ENCODE measurements at places on chromosomes 13 and 19.
A peak's percentile ranks its signal among the peaks of the same experiment; 100 is the strongest.

- no peak for DNase-seq
Measured at GRCh38 chr13:79497064-79497463, 16.1 kb downstream of the NDFIP2 start.

- DNase-seq, result no peak
Measured at GRCh38 chr19:32130332-32130731, 215.1 kb upstream of the ZNF507 start.

GRCh38 chr19:48152551-48152950 lies 17.6 kb downstream of the LIG1 start:
- no peak for DNase-seq

DNA sequence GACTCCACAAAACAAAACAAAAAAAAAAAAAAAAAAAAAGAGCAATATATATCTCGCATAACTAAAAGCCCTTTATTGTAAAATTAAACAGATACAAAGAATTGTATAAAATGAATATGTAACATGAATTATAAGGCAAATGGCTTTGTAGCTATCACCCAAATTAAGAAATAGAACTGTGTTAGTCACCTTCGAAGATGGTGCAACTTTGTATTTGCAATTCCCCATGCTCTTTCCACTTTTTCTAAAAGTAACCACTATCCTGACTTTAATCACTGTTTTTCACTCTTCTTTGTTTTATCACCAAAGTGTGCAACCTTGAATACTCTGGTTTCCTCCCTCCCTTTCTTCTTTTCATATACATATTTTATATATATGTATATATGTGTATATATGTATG lies 57.1 kb upstream of the HTR2A start:
- DNase-seq, result no peak

GRCh38 chr13:35567406-35567980 lies 91.0 kb upstream of the MAB21L1 start:
- no peak for DNase-seq

DNA sequence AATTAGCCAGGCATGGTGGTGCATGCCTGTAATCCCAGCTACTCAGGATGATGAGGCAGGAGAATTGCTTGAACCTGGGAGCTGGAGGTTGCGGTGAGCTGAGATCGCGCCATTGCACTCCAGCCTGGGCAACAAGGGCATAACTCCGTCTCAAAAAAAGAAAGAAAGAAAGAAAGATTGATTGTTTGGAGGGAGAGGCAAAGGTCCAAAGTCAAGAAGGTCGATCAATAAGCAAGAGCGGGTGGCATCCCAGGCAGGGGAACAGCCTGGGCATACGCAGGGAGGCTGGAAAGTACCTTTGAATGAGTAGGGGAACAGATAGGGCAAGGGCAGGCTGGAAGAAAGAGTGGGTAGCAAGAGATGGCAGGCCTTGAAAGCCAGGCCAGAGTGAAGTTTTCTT lies 11.9 kb upstream of the APOC4 start:
- no peak for DNase-seq

DNA sequence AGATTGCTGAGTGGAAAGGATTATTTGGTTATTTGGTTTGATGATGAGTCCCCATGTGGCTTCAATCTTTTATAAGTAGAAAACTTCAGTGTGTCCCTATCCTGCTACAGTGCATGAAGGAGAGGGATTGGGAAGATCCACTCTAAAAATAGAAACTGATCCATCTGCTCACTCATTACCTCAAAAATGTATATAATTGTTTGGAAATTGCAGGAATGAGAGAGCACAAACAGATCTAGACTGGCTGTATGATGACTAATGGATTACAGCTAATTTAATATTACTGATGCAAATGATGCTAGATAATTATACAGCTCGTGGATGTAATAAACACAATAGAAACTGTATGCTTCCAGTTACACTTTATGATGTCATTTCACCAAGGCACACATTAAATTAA lies 625.3 kb upstream of the PRR20A start:
- DNase-seq, result no peak

DNA sequence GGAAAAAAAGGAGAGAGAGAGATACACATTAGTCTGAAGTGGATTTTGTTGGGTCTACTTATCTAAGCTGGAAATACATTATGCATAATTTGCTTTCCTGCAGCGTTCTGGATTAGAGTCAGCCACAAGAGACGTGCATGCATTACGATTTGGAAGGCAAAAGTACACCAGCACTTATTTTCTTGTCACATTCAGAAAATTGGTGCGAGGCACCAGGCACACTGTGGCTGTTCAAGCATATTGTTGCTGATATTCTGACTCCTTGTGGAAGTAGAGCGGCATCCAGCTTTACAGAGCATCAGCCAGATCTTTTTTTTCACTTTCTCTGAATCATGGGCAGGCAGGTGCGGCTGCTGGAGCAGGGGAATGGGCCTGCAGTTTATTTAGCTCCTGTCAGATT lies 905.6 kb upstream of the SPRY2 start:
- DNase-seq, result no peak

DNA sequence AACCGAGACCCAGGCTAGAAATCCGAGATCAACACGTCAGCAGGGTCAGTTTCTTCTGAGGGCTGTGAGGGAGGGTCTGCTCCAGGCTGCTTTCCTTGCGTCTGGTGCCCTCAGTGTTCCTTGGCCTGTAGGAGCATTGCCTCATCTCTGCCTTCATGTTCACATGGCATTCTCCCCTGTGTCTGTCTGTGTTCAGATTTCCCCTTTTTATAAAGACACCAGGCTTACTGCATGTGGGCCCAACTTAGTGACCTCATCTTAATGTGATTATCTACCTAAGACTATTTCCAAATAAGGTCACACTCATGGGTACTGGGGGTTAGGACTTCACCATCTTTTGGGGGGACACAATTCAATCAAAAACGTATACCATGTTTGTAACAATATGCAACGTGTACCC lies 57.2 kb upstream of the C1QTNF9 start:
- no peak for DNase-seq

- no peak for DNase-seq
Measured at GRCh38 chr13:113637262-113638160, 20.5 kb downstream of the ATP4B start.

DNA sequence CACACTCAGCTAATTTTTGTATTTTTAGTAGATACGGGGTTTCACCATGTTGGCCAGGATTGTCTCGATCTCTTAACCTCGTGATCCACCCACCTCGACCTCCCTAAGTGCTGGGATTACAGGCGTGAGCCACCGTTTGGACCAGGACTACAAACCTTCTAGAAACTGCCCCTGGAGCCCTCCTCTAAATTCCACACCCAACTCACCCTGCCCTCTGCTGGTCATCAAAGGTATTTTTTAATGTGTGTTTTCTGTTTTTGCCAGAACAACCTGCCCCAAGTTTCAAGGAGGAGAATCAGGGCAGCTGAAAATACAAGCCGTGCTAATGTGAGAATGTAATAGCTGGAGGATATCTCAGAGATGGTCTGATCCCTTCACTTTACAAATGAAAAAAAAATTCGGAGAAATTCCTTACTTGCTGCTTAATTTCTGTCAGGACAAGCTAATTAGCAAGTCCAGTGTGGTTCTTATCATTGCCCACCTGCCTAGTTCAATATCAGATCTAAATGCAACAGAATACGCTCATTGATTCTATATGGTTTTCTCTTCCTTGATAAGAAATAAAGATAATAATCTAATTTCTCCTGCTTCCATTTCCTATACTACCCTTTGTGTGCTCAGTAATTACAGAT lies 4.1 kb downstream of the ATP8A2 start:
- no peak for DNase-seq

DNA sequence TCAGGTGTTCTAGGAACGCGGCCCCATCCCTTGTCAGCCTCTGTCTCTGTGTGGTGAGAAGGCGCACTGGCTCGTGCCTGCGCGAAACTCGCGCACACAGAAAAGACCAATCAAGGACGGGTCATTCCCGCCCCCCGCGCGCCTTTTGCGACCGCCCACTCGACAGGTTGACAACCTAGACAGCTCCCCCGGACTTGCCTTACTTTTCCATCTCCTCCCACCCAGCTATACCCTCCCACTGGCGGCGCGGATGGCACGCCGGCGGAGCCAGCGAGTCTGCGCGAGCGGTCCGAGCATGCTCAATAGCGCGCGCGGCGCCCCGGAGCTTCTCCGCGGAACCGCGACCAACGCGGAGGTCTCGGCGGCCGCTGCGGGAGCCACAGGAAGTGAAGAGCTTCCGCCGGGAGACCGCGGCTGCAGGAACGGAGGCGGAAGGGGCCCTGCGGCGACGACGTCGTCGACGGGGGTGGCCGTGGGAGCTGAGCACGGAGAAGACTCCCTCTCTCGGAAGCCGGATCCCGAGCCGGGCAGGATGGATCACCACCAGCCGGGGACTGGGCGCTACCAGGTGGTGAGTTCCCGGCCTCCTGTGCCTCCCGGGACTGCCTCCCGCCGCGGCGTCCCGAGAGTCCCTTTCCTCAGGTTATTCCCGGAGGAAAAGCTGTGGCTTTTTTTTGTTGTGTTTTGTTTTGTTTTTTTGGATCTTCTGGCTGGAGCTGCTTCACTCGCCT lies at the start of gene NDFIP2:
Gene NDFIP2, plus strand, starts transcription at position 202 of the 731 bp plus-strand sequence. Its CDS starts 49 bp downstream, at position 251.
- peak; percentile 11 for DNase-seq

- no peak for DNase-seq
Measured at GRCh38 chr19:53047379-53047778, 2.8 kb downstream of the ERVV-2 start.

DNA sequence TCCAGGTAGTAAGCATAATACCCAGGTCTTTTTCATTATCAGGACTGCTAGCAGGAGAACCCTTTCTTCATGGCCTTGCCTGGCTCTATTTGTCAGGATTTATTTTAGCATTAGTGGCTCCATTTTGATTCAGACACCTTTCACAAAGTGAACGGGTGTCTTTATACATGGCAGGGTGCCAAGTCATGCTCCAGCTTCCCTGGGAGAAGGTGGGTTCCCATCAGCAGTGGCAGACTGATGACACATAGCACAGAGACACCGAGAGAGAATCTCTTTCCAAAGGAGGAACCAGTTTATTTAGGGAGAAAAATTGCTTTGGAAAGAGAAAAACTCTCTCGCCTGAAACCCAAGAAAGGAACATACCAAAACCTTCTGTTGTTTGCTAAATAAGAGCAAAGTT lies 135.3 kb upstream of the TMTC4 start:
- DNase-seq, result no peak

DNA sequence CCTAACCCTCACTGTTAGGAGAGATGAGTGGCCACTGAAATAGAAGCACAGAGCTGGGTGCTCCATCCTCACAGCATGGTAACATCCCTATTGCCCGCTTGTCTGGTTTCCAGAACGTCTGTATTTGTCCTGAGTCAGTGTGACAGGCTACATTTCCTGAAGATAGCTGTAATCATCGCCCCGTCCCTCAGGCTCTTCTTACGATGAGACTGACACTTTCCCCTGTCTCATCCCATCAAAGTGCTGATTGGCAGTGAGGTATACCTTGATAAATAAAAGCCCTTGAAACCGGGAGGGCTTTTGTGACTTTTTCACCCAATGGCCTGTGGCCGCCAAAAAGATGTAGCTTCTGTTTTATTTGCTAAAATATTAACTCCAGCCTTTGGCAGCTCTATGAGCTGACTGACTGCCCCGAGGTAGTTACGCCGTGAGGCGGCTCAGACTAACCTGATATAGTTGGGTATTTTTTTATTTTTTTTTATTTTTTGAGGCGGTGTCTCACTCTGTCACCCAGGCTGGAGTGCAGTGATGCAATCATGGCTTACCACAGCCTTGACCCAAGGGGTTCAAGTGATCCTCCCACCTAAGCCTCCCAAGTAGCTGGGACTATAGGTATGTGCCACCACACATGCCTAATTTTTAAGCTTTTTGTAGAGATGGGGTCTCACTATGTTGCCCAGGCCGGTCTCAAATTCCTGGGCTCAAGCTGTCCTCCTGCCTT lies 5.7 kb upstream of the LRRC4B start:
- no peak for DNase-seq

DNA sequence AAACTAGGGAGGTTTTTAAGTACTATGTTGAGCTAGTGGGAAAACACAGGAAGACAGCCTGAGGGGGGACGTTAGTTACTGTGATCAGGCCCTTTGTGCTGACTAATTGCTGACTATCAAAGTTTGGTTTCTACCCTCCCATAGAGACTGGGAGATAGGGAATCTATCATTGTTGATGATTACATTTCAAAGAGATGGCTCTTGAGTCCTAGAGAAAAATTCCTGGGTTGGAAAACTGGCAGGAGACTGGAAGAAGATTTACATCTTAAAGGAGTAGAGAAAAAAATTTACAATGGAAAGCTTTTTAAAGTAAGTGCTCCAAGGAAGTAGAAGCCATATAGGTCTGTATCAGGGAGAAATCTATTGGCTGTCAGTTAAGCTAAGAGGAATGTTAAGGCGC lies 522.0 kb upstream of the KLHL1 start:
- no peak for DNase-seq

- DNase-seq, result no peak
Measured at GRCh38 chr13:83839146-83839545, 43.1 kb downstream of the SLITRK1 start.

DNA sequence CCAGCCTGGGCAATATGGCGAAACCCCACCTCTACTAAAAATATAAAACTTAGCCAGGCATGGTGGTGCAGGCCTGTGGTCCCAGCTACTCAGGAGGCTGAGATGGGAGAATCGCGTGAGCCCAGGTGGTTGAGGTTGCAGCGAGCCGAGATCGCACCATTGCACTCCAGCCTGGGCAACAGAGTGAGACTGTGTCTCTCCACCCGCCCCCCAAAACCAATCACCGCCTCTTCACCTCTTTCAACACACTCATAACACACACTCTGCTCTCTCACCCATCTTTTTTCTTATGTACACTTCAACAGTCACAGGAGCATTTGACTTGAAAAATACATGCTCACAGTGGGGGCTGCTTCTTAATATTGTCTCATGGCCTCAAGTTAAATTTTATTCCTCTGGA lies 76.8 kb downstream of the ESD start:
- no peak for DNase-seq

GRCh38 chr13:30318026-30318425 lies 10.7 kb upstream of the KATNAL1 start:
- no peak for DNase-seq

DNA sequence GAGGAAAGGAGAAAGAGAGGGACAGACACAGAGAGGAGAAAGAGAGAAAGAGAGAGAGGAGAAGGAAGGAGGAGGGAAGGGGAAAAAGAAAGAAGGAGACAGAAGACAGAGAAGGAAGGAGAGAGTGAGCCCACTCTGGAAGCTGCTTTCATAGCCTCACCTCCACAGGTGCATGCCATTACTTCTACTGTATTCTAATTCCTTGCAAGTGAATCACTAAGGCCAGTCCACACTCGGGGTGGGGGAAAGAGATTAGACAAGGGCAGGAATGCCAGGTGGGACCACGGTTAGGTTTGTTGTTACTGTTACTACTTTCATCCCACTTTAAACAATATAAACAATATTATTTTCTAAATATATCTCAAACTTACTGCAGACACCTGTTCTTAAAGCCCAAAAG lies 684.5 kb upstream of the ARGLU1 start:
- DNase-seq, result no peak

GRCh38 chr13:39095500-39095899 lies 57.2 kb downstream of the NHLRC3 start:
- no peak for DNase-seq

DNA sequence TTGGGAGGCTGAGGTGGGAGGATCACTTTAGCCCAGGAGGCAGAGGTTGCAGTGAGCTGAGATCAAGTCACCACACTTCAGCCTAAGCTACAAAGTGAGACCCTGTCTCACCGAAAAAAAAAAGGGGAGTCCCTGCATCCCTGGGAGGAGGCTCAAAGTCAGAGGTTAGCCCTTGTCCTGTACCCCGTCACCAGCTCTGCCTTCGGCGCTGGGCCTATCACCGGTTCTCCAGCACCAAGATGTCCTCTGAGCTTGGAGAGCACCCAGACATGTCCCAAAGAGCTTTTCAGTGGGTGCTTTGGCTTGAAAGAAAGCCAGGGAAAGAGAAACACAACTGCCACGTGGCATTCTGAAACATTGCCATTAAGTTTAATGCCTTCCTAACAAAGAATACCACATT lies 356.9 kb upstream of the TSHZ3 start:
- DNase-seq, result no peak
